ENCODE measurements at places on chromosomes 4 and X.

- DNase-seq: no peak
These were observed 226.7 kb downstream of the GRIA2 start for GRCh38 chr4:157447195-157447594.

DNA sequence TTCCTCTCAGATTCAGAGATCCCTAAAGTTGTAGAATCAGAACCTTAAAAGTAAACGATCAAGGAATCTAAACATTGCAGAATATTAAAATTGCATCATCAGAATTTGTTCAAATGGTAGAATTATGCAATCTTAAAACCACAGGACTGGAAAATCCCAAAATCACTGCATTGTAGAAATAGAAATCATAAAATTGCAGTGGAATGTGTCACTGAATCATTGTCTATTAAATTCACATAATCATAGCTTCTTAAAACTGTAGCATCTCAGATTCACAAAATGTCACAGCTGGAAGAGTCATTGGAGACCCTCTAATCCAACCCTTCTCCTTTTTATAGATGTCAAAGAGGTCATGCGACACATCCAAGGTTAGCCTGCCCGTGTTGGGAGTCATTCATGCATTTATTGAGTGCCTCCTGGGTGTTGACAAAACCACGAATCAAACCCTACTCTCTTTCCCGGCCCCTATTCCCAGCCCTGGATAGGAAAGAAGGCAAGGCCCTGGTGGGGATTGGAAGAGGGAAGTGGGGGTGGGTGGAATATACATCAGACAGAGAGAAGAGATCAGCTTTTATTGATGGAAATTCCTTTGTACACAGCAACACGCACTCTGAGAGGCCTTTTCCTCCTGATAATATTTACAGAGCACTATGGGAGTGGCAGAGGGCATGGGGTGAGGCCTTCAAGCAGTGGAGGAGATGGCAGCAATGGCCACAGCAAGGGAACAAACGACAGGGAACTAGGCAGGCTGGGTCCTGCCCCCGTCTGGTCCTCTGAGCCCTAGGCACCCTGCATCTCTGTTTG, 15.4 kb downstream of the IQSEC2 start:
- DNase-seq: no peak

- no peak for DNase-seq
These were observed at the start of gene SMIM31 for GRCh38 chr4:164753873-164754488. SMIM31 (plus strand) TSS chr4:164754131; CDS start chr4:164770444, 16,313 bp downstream.

DNA sequence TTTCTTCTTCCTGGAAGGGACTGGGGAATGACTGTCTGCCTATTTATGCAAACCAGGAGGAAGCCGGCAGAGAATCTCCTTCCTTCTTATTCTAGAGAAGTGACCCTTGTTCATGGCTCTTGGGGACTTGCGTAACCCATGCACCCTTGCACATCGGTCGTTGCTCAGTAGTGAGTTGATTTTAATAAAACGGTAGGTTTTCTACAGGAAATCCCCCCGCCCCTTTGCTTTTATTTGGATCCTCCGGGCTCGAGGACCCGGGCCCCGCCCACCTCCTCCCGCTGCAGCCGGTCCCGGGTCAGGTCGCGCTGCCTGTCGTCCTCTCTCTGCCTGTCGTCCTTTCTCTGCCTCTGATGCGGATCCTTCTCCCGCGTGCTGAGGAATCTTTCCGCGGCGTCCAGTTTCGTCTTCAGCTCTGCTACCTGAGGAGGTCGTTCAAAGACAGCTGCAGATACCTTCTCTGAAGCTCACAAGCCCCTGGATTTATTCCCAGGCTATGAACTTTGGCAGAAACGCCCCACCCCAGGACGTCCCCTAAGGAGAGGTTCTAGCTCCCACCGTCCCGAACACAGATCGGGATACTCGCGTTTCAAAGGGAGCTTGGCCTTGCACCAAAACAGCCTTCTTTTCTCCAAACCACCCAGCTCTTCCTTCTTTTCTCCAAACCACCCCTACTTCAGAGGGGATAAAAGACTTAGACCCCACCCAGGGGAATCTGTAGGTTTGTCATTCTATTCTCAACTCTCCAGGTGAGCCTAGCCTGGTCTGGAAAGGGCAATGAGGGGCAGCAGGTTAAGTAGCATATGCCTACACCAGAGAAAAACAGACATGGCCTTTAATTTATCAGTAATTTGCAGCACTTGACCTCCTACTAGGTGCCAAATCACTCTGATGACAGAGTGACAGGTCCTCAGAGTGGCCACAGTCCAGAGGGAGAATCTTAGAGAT, 7.0 kb downstream of the TNIP3 start:
- no peak for DNase-seq

DNA sequence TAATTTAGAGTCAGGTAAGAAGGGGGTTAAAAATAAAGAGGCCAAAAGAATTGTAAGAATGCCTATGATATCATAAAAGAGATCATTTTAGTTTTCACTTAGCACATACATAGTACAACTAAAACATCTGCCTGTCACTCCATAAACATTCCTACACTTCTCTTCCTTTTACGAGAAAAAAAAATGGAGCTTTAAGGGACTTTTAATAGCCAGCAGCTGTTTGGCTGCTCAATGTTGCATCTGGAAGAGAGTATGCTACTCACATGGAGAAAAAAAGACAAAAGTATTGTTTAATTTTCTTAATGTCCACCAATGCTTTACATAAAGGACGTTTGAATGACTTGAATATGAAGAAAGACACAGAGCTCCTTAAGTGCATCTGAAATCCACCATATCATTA, 48.7 kb upstream of the TNIP3 start:
- DNase-seq: no peak

- DNase-seq: no peak
These were observed 251.0 kb downstream of the PRDM5 start for GRCh38 chr4:120671538-120671937.

DNA sequence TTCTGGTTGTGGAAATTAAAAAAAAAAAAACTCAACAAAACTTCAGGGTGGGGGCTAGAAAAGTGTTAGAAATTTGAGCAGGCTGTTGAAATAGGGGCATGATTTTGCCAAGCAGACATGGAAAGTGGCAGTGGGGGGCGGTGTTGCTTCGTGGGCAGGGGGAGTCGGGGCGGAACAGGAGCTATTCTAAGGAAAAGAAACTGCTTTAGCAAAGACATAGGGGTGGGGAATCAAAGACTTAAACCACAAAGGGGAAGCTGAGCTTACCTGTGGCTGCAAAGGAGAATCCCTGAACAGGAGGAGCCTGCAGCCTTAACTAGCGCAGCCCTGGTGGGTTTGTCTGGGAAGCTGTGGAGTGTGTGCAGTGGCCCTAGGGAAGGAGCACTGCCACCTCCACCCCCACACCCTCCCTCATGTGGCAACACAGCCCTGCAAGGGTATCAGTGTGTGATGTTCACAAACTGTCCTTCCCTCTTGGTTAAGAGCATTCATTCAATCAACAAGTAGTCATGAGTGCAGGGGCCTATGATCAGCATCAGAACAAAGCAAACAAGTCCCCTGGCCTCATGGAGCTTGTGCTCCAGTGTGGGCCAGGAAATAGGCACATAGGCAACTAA, 20.5 kb downstream of the SEL1L3 start:
- DNase-seq: no peak

DNA sequence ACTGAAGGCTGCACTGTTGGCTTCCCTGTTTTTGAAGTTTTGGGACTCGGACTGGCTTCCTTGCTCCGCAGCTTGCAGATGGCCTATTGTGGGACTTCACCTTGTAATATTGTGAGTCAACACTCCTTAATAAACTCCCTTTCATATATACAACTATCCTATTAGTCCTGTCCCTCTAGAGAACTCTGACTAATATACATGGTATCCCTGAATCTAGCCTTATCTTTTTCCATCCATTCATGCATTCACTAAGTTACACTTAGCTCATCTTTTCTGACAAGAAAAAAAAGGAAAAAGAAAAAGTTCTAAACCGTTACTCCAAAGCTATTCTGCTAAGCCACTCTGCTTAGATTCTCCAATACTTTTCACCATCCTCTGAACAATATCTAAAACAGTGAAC, 1260.2 kb upstream of the PCDH7 start:
- DNase-seq: no peak

DNA sequence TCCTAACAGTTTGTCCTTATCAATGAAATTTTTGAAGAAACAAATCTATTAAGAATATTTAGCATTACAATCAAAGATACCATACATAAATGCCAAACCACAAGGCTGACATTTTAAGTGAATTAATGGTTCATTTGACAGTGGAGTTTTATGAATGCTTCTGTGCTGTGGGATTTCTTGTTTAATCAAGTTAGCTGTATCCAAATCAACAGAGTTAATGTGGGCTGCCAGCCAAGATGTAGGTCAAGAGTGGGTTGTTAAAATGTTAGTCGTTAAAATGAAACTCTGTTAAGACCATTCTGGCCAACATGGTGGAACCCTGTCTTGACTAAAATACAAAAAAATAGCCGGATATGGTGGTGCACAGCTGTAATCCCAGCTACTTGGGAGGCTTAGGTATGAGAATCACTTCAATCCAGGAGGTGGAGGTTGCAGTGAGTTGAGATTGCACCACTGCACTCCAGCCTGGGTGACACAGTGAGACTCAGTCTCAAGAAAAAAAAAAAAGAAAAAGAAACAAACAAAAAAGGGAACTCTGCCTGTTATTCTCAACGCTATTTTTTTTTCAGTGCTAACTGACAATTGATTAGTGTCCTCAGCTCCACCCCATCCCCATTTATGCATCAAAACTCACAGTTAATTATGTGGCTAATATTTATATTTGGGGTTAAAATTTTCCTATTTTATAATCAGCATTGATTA, 20.2 kb downstream of the GPAT3 start:
- DNase-seq: no peak

All from stimulated activated effector memory CD8-positive, alpha-beta T cell treated with anti-CD3 and anti-CD28 coated beads, Interleukin-12 subunit alpha, Interleukin-12 subunit beta, amount 100 ng/mL, for 72 hours (primary cell).